ENCODE measurements at places on chromosomes 16 and 17. TPM values are rescaled to one million over a fixed set of nuclear protein-coding genes. Genes with fewer than 3 reads are reported as not detected.

The SLC22A31 gene
- total RNA-seq: 4.0 TPM

The MT1A gene
- total RNA-seq: 4.6 TPM

The EIF3C gene
- 374 TPM for total RNA-seq

The LUC7L3 gene
- total RNA-seq: 123 TPM

The FMNL1 gene
- total RNA-seq: 24.0 TPM

- DNase-seq: no peak
- H3K27ac ChIP-seq: no peak overlapping the region
- H3K4me1 ChIP-seq: no peaks in the 10 kb centered on the region
- no peak overlapping the region for H3K4me3 ChIP-seq
Measured at GRCh38 chr16:11700264-11701029, 32.2 kb downstream of the SNN start.

DNA sequence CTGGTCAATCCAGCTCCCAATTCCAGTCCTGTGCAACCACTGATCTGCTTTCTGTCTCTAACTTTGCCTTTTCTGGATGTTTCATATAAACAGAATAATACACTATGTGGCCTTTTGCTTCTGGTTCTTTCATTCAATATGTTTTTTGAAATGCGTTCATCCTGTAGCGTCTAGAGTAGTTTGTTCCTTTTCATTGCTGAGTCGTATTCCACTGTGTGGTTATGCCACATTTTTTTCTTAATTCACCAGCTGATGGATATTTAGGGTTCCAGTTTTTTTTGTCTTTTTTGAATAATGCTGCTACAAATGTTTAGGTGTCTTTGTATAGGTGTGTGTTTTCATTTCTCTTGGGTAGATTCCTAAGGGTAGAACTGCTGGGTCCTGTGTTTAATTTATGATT, 2.3 kb upstream of the MIEN1 start:
- no peak for DNase-seq
- H3K4me1 ChIP-seq: no peaks in the 10 kb centered on the region
- no peaks in the 10 kb centered on the region for H3K36me3 ChIP-seq
- H3K27ac ChIP-seq: no peak overlapping the region
- H3K27me3 ChIP-seq: no peaks in the 10 kb centered on the region
- H3K4me3 ChIP-seq: no peak overlapping the region

DNA sequence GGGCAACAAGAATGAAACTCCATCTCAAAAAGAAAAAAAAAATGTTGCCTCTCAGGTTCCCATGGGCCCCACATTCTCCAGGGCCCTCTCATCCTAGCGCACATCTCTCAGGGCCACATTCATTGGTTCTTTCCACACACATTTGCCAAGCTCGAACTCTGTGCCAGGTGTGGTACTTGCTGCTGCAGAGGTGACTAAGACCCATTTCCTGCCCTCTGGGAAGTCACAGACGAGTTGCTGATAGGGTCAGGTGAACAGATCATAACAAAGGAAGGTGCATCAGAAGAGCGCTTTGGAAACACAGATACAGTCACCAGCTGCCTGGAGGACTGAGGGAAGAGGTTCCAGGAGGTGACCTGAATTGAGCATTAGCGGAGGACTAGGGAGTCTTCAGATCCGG, 1.0 kb downstream of the GSDMA start:
- no peaks in the 10 kb centered on the region for H3K4me1 ChIP-seq
- H3K27ac ChIP-seq: no peak overlapping the region
- no peaks in the 10 kb centered on the region for H3K27me3 ChIP-seq
- DNase-seq: no peak
- no peaks in the 10 kb centered on the region for H3K36me3 ChIP-seq

DNA sequence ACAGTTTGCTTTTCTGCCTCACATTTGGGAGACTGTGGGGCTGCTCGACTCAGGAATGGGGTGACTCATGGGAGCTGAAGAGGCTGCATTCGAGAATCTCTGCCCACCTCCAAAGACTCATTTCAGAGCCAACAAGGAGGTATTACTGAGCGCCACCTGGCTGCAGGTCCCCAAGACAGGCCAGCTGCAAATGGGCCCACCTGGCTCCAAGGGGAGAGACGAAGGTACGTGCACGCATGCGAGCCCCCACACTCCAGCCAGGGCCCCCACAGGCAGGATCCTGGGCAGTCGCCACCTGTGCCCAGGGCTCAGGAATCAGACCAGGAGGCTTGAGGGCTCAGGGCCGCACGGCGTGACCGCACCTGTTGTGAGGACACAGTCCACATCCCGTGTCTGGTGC, 6.0 kb downstream of the HAGHL start:
- no peak for DNase-seq
- H3K36me3 ChIP-seq: peaks cover 2% of the 10 kb centered on the region
- no peak overlapping the region for H3K4me3 ChIP-seq
- H3K27me3 ChIP-seq: no peaks in the 10 kb centered on the region
- no peaks in the 10 kb centered on the region for H3K4me1 ChIP-seq

DNA sequence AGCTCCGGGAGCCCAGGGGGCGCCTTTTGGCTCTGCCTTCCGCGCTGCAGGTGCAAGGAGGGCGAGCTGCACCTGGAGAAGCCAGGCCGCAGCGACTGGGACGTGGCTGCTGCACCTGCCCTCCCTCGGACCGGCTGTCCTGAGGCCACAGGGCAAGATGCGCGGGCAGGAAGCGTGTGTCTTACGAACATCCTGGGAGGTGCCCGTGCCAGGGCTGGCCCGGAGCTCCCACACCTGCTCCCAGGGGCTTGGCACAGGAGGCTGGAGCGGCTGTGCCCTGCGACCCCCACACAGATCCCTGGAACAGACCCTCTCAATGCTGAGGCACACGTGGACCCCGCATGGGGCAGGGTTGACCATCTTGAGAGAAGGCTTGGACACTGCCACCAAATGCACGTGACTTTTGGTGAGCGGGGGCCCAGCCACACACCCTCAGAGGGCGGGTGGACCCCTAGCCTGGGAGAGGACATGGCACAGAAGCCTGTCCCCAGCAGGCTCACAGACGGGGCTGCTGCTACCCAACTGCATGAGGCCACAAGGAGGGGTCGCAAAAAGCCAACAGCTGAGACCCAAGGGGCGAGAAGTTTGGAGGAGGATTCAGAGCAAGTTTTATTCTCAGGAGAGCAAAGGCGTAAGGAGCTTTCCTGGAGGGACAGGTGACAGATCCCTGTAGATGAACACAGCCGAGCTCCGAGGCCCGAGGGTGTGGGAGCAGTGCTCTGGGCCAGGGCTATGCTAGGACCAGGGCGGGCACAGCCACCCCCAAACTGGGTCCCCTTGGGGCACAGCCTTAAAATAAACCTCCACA, 11.4 kb downstream of the NDUFAF8 start:
- H3K27me3 ChIP-seq: no peaks in the 10 kb centered on the region
- no peak overlapping the region for H3K27ac ChIP-seq
- no peaks in the 10 kb centered on the region for H3K4me1 ChIP-seq

DNA sequence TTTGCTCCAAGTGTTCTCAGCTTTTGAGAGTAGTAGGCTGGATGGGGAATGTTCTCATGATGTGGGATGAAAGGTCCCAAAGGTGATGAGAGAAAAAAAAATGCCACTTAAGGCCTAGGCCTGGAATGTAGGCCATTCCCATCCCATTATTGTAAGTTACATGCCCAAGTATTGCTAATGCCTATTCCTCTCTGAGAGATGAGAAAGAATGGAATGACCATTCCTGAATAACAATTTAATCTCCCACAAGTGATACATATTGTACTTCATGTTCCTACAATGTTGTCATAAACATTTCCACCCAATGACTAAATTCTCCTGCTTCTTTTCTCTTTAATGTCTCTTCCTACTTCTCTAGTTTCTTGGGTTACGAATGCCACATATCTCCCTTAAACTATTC, 102.8 kb upstream of the KCNJ16 start:
- H3K27ac ChIP-seq: no peak overlapping the region
- H3K4me3 ChIP-seq: no peak overlapping the region
- H3K27me3 ChIP-seq: no peaks in the 10 kb centered on the region
- no peaks in the 10 kb centered on the region for H3K4me1 ChIP-seq

- H3K4me3 ChIP-seq: no peak overlapping the region
- no peaks in the 10 kb centered on the region for H3K4me1 ChIP-seq
- peaks cover 5% of the 10 kb centered on the region for H3K36me3 ChIP-seq
- no peak for DNase-seq
- no peaks in the 10 kb centered on the region for H3K27me3 ChIP-seq
Measured at GRCh38 chr16:31734265-31734664, 139.3 kb upstream of the ZNF267 start.

- H3K36me3 ChIP-seq: no peaks in the 10 kb centered on the region
- H3K4me1 ChIP-seq: no peaks in the 10 kb centered on the region
- no peak overlapping the region for H3K27ac ChIP-seq
Measured at GRCh38 chr16:9567666-9568065, 476.2 kb downstream of the HAPSTR1 start.
